ENCODE measurements at places on chromosomes 1 and 21.

GRCh38 chr1:47522935-47523834, 85.3 kb downstream of the FOXD2 start:
- DNase-seq = no peak

- DNase-seq = no peak
Observed at GRCh38 chr1:248844526-248844925, 6.5 kb downstream of the ZNF672 start.

- no peak for DNase-seq
Observed at GRCh38 chr1:228378873-228379460, 27.7 kb downstream of the TRIM11 start.

DNA sequence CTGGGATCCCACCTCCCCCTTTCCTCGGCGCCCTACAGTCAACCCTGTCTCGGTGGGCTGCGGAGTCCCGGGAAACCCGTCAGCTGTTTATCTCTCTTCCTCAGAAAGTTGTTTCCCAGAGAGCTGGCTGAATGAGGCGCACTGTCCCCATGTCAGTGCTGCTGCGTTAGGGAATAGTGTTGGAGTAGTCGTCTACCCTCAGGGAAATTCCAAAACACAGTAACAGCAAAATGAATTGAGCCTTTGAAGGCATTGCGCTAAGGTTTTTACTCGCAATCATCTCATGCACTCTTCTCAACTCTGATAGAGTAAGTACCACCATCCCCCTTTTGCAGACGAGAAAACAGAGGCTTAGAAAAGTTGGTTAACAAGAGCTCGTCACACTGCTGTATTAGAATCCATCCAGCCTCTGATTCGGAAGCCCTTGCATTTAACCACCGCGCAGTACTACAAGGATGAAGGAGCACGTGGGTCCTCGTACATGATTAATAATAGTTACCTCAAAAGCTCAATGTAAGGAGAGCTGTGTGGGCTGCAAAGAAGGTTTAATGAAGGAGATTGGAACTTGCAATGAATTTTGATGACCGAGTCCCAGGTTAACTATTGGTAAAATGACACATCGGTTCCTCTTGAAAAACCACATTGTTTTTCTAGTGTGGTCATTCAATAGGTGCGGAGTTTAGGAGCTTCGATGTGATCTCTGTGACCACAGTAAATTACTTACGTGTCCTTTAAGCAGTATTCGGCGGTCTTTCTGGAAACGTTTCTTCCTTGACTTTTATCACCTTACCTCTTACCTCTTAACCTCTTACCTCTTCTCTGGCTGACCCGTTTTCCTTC, 788 bp upstream of the EDEM3 start:
- peak; percentile 41 for DNase-seq

GRCh38 chr1:33260439-33260838, 4.1 kb downstream of the ZNF362 start:
- DNase-seq = no peak

- peak; percentile 25 for DNase-seq
Observed at GRCh38 chr1:174999936-175000696, at the start of gene CACYBP. TSS of gene CACYBP (plus strand) at chr1:174999947. CDS start at chr1:175000181, 234 bp downstream.

- DNase-seq = peak; percentile 69
Observed at GRCh38 chr1:10960411-10961299, 51.8 kb upstream of the TARDBP start.

GRCh38 chr1:221801773-221802516, 60.1 kb upstream of the DUSP10 start:
- no peak for DNase-seq

GRCh38 chr1:1616838-1617237, 1.5 kb downstream of the MIB2 start:
- DNase-seq = no peak

GRCh38 chr1:15950302-15950701, 25.6 kb downstream of the ZBTB17 start:
- no peak for DNase-seq

DNA sequence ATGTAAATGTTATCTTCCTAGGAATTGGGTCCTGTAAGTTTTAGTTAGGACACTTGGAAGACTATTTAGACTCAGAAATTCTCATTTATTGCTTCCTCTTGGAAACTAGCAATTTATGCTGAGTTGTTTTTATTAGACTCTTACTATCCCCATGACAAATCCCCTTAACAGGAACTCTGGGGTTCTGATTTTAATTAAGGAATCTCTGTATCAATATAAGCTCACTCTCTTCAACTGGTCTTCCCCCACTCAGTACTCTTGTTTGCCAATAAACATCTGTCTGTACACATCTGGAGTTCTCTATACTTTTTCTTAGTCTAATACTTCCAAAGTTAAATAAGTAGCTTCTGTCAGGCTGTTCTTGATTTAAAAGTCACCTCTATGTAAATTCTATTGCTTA, 64.1 kb upstream of the TBX15 start:
- no peak for DNase-seq

DNA sequence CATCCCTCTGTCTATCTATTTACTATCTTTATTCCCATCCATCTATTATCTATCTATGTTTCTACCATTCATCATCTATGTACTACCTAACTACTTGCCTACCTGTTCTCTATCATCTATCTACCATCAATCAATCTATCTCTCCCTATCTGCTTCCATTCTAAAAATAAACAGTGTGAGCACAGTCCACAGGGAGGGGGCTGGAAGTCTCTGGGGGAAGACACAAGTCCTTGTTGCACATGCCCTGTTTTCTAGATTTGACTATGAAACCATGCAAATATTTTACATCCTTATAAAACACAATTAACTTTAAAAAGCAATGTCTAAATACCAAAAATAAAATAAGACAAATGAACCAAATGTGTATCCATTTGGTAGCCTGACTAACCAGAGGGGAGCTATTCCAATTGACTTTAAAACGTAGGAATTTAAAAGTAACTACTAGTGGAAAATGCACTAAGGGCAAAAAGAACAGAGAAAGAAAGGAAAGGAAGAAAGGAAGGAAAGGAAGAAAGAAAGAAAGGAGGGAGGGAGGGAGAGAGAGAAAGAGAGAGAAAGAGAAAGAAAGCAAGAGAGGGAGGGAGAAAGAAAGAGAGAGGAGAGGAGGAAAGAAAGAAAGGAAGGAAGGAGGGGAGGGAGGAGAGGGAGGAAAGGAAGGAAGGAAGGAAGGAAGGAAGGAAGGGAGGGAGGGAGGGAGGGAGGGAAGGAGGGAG, 13.6 kb upstream of the RIPK4 start:
- no peak for DNase-seq

DNA sequence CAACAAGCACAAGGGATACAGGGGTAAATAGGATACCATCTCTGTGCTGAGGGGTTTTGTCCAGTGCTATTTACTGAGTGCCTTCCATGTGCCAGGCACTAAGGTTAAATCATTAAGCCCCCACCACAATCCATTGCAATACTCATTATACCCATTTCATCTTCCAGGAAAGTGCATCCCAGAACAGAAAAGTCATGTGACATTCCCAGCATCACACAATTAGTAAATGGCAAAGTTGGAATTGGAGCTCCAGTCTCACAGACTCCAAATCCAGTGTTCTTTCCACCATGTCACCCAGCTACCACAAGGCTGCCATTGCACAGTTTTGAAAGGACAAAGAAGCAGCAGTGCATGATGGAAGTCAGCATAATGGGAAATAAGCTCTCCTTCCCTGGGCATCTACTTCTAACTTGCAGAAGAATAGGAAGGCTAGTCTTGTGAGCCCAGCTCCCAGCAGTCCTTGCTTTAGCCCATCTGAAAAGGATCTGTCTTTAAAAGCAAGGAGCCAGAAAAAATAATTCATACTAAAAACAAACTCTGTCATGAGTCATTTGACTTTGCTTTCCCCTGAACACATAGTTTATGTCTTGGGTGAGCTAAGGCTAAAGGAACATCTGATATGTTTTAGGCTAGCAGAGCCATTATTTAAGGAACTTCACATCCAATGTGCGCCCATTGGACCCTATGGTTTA, 111.4 kb upstream of the HOOK1 start:
- no peak for DNase-seq

DNA sequence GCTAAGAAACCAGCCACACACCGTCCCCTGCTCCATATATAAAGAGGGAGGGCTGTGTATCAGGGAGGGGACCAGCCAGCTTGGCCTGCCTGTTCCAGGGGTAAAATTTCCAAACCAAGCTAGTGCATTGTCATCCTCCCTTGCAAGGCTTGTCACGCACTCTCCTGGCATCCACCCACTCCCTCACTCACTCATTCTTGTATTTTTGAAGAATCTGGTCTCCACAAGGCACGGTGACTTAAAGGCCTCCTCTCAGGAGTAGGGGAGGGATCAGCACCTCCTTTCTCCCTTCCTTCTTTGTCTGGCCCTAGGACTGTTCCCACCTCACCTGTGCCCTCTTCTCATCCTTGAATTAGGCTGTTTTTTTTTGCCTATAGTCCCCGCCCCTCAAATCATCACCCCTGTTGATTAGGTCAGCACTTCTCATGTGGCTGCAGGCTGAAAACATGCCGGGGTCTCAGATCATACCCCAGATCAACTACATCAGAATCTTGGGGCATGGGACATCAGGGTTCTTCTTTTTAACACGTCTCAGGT, 5.0 kb downstream of the ABCA4 start:
- DNase-seq = no peak

DNA sequence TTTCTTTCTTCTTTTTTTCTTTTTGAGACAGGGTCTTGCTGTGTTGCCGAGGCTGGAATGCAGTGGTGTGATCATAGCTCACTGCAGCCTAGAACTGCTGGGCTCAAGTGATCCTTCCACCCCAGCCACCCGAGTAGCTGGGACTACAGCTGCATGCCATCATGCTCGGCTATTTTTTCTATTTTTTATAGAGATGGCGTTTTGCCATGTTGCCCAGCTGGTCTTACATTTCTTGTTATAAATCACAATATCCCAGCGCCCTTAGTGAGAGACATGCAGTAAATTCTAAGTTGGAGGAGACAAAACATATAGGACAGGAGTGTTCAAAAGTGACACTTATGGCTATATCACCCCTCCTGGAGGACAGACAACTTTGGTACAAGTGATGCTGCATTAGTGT, 31.3 kb upstream of the ACTN2 start:
- no peak for DNase-seq

GRCh38 chr1:183126528-183126927, 59.5 kb upstream of the LAMC2 start:
- no peak for DNase-seq

GRCh38 chr1:196535727-196536126, 72.5 kb downstream of the KCNT2 start:
- DNase-seq = no peak

GRCh38 chr1:190759807-190760206, 282.1 kb upstream of the BRINP3 start:
- no peak for DNase-seq

- no peak for DNase-seq
Observed at GRCh38 chr1:211478801-211479578, 13.0 kb downstream of the RD3 start.

- no peak for DNase-seq
Observed at GRCh38 chr1:22906968-22907367, 65.7 kb downstream of the LACTBL1 start.

- DNase-seq = no peak
Observed at GRCh38 chr1:117433943-117434342, 66.7 kb downstream of the MAN1A2 start.

GRCh38 chr21:37240978-37241377, 26.2 kb downstream of the VPS26C start:
- DNase-seq = no peak

DNA sequence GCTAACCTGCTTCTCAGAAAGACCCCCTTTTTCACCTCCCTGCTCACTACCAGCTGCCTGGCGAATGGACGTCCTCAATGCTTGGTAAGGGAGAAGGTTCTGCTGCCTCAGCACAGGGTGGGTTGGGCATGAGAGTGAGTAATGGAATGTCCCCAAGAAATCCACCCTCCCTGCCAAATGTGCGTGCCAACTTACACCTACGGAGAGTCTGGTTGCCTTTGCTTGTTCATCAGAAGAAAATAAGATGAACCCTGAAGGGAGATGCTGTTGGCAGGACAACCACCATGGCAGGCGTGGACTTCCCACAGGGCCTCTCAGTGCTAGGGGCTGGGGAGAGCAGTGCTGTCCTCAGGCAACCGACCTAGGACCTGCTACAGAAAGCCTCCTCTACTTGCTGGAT, 106.0 kb downstream of the XCL2 start:
- no peak for DNase-seq

DNA sequence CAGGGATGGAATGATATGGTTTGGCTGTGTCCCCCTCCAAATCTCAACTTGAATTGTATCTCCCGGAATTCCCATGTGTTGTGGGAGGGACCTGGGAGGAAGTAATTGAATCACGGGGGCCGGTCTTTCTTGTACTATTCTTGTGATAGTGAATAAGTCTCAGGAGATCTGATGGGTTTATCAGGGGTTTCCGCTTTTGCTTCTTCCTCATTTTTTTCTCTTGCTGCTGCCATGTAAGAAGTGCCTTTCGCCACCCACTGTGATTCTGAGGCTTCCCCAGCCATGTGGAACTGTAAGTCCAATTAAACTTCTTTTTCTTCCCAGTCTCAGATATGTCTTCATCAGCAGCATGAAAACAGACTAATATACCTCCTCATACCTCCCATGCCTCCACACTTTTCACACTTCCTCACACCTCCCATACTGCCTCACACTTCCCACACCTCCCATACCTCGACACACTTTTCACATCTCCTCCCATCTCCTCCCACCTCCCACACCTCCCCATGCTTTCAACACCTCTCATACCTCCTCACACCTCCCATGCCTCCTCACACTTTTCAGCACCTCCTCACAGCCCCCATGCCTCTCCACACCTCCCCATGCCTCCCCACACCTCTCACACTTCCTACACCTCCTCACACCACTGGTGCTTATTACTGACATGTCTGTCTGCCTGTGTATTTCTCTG, 21.3 kb downstream of the GPR137B start:
- no peak for DNase-seq

GRCh38 chr1:184422490-184423233, 35.8 kb downstream of the C1orf21 start:
- DNase-seq = no peak

- DNase-seq = no peak
Observed at GRCh38 chr21:9837946-9838737, 683.2 kb upstream of the TPTE start.

GRCh38 chr21:33208534-33208933, 21.2 kb upstream of the IFNAR2 start:
- DNase-seq = peak; percentile 10

GRCh38 chr1:109883248-109883955, 27.2 kb upstream of the CSF1 start:
- DNase-seq = no peak

DNA sequence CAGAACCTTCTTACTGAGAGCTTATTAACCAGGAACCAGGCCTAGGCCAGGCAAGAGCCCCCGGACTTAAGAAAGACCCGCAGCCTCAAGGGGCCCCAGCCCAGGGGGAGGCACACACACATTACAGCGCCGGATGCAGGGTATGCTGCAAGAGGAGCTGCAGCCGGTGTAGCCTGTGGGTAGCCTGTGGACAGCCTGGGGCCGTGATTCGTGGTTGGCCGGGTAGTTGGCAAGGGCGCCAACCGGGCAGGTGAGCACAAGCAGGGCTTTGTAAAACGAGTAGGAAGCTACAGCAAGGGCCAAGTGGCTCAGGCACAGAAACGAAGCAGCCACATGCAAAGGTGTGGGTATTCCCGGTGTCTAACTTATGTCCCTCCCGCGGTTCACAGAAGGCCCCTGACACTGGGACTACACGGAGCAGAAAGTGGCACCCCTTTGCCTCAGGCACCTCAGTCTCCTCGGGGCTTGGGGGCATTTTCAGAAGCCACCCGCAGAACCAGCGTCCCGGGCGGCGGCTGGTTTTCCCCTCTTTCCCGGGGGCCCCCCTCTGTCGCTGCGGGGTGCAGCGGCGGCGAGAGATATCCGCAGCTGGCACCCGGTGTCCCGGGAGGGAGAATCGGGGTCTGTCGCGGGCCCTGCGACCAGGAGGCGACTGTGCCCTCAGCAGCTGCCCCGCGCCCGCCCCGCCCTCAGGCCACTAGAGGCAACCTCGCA, 40.8 kb downstream of the KIAA1614 start:
- no peak for DNase-seq

GRCh38 chr1:219805191-219805590, 123.2 kb downstream of the SLC30A10 start:
- no peak for DNase-seq

All from Kasumi-1 (cell line).